Iris pigment epithelial cell (primary cell): ENCODE measurements at places on chromosomes 7 and 10.

DNA sequence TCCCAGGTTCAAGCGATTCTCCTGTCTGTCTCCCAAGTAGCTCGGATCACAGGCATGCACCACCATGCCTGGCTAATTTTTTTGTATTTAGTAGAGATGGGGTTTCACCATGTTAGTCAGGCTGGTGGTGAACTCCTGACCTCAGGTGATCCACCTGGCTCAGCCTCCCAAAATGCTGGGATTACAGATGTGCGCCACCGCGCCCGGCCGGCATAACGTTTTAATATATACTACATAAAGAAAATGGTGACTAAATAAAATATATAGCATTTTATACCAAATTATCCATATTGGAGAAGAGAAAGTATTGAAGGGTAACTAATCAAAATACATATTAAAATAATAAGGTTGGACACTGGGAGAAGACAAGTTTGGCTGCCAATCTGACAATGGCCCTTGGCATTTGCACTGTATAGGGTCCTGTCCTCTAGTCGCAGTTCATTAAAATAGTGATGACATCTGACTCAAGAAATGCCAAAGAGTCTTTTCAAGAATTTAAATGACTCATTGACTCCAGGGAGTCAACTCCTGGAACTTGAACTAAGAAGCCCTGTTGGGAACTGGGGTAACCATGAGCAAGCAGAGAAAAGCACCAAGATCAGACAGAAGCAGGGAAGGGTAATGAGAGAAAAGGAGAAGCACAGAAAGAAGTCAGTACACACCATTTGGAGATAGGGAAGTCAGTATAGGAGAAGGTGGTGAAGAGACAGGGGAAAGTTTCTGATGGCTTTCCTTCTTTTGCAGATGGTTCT lies 91.1 kb downstream of the CH25H start:
- peak; percentile 56 for DNase-seq

- no peak for DNase-seq
Measured at GRCh38 chr10:122253605-122254004, 17.5 kb upstream of the BTBD16 start.

DNA sequence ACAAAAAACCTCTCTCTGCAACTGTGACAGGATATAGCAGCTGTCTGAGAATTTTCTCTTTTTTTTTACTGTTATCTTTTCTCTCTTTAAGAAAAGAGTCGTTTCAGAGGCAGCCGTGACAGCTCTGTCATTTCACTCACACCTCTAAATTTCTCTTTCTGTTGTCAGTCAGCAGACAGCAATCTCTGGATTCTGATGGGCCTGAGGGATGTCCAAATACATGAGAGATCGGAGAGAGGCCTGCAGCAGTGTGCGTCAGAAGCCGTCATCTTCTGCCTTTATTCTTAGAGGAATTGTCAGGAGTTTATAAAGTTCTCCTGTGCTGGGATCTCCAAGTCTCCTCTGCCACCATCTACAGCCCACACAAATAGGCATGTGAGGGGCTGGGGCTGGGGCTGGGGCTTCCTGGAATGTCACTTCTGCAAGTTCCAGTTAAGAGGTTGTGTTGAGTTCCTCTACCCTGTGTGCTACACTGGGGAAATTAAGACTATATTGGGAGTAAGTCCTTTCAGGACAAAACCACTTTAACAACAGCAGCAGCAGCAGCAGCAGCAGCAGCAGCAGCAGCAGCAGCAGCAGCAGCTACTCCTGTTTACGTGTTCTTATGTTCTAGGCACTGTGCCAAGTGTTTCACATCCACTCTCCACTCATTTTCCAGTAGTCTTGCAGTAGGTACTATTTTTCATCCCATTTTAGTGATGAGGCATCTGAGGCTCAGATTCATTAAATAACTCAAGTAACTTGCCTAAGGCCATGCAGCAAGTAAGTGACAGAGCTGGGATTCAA lies 541.3 kb downstream of the LRMDA start:
- DNase-seq, result peak; percentile 73

GRCh38 chr10:116732573-116732972 lies 9.8 kb downstream of the HSPA12A start:
- DNase-seq, result no peak

DNA sequence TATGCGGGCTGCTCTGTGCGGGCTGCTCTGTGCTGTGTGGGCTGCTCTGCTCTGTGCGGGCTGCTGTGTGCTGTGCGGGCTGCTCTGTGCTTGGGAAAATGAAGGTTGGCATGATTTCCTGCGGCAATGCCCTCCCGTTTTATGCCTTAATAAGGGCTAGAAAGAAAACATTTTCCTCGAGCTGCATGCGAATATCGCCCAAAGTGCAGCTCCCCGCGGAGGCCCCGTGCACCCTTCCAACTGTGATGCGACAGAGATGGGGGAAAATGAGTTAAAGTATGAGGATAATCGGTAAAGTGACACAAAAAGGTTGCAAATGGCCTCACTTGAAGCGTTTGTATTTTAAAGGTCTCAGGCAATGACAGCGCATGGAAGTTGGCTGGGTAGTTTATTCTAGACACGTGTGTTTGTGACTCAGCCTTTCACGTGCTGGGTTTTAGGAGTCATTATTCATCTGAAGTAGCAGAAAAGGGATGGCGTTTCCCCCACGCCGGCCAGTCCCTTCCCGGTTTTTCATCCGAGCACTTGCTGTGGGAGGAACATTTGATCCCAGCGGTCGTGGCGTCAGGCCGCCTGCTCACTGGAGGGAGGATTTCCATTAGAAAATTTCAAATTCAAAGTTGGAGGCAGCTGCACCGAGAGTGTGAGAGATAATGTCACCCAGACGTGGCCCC lies 220.7 kb downstream of the ADARB2 start:
- no peak for DNase-seq

DNA sequence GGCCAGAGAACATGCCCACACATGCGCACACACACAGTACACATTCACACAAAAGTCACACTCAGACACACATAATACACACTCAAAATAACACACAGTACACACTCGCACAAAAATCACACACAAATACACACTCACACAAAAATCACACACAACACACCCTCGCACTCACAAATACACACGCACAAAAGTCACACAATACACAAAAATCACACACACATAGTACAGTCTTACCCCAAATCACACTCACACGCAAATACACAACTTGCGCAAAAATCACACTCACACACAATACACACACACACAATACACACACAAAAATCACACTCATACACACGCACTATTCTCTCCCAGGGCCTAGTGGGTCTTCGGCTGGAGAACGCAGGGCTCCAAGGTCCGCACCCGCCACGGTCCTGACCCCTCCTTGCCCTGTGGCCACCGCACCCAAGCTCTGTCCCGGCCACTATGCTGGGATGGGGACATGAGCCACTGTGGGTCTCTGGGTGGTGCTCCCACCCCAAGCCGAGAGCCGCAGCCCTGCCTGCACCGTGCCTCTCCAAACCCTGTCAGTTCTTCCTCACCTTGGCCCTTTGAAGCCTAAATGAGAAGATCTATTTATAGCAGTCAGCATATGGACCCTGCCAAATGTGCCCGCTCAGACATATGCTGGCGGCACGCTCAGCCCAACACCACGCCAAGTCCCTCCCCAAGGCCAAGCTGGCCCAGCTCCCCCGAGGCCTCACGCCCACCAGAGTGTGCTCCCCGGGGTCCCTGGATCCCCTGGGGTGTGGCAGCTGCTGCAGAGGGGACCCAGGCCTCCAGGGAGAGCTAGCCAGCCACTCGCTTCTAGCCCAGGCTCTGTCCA lies 55.9 kb downstream of the ELFN1 start:
- DNase-seq, result no peak

DNA sequence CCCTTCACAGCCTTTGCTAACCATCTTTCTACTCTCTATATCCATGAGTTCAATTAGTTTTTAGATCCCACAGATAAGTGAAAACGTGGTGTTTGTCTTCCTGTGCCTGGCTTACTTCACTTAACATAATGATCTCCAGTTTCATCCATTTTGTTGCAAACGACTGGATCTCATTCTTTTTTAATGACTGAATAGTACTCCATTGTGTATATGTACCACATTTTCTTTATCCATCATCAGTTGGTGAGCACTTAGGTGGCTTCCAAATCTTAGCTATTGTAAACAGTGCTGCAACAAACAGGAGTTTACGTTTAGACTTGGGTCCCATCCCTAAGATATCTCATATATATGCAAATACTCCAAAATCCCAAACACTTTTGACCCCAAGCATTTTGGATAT lies 9.1 kb downstream of the CDC123 start:
- DNase-seq, result no peak

GRCh38 chr7:96657347-96658021 lies 52.2 kb downstream of the SEM1 start:
- no peak for DNase-seq

DNA sequence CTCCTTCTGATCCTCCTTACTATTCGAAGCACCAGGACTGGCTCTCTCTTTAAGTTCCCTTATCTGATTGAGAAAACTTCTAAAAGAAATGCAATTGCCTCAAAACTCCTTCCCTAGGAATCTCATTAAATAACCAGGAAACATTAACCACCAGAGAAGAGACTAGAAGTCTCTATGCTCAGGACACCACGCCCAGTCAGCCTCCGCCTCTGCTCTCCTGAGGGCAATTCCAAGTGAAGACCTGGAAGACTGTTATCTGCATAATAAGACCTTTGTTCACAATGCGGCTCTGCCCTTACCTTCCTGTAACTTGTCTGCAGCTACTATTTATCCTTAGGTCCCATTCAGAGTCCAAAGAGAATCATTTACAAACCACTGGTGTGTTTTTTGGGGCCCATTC lies 78.8 kb downstream of the ELMO1 start:
- no peak for DNase-seq

DNA sequence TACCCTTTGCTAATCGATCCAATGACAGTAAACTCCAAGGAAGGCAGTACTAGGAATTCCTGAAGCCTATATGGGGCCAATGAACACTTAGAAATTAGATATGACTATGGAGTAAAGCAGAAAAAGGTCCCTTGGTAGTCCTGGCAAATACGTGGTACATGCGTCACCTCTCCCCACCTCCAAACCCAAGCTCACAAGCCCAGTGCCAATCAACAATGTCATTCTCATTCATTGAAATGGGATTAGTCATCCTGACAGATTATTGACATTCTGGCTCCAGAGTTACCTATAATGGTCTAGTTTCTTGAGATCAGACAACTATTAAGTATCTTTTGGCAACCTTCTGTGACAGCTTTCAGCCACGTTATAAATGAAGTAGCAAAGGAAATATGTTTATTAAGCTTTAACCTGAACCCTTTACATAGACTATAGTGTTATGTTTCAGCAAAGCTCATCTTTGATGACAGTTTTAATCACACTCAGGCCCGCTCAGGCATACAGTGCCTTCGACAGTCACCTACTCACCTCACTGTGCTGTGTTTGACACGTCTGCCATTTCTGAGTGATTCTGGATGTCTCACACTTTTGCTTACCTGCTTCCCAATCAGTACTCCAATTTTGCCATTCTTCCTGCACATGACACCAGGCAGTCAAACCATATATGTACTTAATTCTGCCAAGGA lies 69.6 kb upstream of the ADO start:
- DNase-seq, result no peak

DNA sequence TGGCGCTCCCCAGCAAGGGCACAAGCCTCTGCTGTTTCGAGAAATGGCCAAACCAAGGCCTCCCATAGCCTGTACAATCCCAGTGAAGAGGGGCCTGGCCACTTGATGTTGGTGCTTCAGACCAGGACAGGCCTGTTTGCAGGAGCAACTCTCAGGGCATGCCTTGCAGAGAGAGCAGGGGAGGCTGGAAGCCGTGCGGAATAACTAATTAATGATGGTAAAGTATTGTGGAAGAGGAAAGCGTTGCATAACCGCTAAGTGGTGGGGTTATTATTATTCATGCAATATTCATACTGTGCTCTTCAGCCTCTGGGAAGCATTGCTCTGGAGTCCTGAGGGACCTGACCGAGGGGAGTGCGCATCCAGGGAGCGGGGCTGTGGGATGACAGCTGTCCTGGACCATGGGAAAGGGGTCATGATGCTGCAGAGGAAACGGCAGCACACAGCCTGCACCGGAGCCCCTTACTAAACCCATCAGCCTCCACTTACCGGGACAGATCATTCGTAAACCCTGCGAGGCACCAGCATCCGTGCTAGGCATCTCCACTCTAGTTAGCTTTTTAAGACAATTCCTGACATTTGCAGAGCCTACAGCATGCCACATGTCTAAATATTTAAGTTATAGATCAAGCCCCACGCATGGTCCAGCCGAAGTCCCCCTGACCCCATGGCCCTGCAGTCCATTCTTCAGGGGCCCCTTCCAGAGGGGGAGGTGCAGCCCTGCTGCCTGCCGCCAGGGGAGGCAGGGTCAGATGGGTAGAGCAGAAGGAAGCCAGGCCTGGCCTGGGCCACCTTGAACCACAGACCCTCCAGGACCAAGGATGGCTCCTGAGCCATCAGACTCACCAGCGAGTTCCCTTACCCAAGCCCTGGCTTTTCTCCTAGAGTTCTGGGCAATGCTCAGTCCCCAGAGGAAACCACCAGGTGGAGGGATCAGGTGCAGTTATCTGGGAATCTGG lies 11.6 kb downstream of the TMEM273 start:
- no peak for DNase-seq

GRCh38 chr7:142711746-142712616 lies 37.3 kb upstream of the PRSS1 start:
- peak; percentile 30 for DNase-seq

DNA sequence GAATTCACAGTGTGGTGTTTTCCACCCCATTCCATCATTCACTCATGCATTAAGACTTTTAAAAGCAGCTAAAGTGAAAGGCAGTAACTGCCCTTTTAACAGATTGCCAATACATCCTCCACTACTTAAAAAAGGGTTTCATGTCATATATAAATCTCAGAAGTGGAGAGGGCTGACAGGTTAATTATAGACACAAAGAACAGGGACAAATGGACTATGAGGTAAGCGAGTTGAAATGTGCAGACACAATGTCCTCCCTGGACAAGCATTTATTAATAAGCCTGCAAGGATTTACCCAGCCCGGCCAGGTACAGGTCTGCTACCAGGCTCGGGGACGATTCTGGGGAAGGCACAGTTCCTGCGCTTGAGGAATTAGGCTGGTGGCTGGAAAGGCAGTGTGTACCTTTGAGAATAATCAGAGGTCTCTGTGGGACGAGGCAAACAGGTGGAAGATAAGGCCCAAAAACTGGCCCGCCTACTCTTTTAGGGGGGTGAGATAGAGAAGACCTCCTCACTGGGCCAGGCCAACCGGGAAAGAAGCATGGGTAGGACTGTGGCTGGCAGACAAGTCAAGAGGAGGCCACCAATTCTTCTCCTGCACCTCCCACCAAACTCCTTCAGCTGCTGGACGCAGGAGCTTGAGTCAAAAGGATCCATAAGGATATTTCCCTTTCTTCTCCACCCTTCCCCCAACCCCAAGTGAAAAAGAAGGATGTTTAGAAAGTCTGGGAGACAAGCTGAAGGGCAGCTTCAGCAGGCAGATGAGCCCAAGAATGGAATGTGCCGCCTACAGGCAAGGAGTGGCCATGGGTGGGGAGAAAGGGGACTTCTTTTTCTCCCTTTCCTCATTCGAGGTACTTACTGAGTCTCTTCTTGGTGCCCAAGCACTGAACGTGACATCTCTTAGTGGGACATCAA lies 1.5 kb downstream of the PDLIM1 start:
- no peak for DNase-seq
